Stimulated activated CD8-positive, alpha-beta memory T cell treated with anti-CD3 and anti-CD28 coated beads, Interleukin-7, amount 100 ng/mL, for 1 hour (primary cell): ENCODE measurements at places on chromosomes 4 and X.

- DNase-seq: no peak
Observed at GRCh38 chr4:23788460-23788859, 101.4 kb downstream of the PPARGC1A start.

- DNase-seq: no peak
Observed at GRCh38 chr4:7191546-7192251, 639 bp upstream of the SORCS2 start.

- DNase-seq: no peak
Observed at GRCh38 chr4:112348488-112349158, 51.5 kb downstream of the ALPK1 start.

GRCh38 chr4:7399440-7400234, 35.1 kb downstream of the PSAPL1 start:
- no peak for DNase-seq

- no peak for DNase-seq
Observed at GRCh38 chr4:104169437-104169836, 325.3 kb downstream of the CXXC4 start.
